ENCODE measurements at places on chromosomes 5 and 9. TPM values are rescaled to one million over a fixed set of nuclear protein-coding genes. Genes with fewer than 3 reads are reported as not detected.
A peak's percentile ranks its signal among the peaks of the same experiment; 100 is the strongest.

The WASHC1 gene
- 7.7 TPM for total RNA-seq

The WNT8A gene
- not detected for total RNA-seq

The CMYA5 gene
- 0.60 TPM for total RNA-seq

The NCBP1 gene
- total RNA-seq: 32.7 TPM

- no peak for DNase-seq
Measured at GRCh38 chr5:147966326-147966725, 60.0 kb upstream of the C5orf46 start.

DNA sequence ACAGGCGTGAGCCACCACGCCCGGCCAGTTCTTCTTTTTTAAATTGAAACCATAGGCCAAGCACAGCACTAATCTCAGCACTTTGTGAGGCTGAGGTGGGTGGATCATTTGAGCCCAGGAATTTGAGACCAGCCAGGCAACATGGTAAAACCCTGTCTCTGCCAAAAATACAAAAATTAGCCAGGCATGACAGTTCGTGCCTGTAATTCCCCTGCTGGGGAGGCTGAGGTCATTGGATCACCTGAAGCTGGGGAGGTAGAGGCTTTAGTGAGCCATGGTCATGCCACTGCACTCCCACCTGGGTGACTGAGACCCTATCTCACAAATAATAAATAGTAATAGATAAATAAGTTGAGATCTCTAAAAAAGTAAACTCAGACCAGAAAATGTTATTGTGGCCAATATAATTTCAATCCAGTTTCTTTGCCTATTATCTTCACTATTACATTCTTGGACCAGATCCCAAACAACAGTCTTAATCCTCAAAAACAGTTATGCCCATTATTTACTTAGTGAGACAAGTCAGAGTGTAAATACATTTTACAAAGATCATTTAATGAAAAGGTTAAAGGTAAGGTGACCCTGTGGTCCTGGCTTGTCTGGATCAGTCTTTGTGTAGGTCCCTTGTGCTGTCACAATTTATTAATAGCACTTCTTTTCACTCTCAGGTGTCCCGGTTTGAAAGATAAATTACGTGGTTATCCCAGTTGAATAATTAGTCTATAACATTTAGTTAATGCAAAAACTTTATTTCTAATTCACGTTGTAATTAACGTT, 53.6 kb downstream of the RAB24 start:
- DNase-seq: no peak

DNA sequence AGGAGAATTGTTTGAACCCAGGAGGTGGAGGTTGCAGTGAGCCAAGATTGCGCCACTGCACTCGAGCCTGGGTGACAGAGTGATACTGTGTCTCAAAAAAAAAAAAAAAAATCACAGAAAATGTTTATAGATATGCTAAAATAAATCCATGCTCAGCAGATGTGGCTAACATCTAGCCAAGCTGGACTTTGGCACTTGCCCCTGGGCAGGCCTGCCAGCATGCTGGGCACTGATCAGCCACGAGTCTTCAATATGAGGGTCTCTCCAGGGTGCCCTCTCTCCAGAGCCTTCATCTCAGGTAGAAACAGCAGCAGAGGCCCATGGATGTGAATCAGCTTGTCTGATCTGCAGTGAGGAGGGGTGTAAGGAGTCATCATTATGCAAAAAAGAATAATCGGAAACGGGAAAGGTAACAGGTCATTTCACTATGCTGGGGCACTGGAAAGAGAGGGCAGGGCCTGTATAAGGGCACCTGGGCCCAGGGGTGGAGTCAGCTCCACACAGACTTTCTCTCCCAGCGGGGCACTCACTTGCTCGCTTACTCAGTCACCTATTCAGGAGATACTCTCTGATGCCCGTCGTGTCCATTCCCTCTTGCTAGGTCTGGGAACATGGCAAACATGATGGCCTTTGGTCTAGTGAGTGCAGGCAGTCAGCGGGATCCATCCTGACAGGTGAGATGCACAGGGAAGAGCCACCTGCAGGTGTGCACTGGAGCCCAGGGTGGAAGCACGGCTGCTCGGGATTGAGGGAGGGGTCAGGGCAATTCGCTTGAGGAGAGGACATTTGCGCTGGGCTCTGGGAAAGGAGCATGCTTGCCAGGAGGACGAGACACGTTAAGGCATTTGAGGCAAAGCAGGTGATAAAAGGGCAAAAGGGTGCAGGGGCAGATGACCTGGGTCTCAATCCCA, 17.1 kb downstream of the RNF44 start:
- no peak for DNase-seq

DNA sequence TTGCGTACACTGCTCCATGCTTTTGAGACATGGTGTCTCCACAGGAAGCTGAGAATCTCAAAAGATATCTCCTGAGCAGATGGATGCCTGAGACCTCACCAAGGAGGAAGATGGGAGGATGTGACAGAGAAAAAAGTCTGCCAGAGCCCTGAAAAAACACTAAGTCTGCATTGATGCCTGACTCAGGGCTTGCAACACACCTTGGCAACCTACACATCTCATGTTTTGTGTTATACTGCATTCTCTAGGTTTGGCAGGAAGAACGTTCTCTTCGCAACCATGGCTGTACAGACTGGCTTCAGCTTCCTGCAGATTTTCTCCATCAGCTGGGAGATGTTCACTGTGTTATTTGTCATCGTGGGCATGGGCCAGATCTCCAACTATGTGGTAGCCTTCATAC, 19.2 kb downstream of the SLC22A4 start:
- DNase-seq: no peak

- peak; percentile 92 for DNase-seq
Measured at GRCh38 chr5:56908942-56909293, 478 bp upstream of the SETD9 start.

- no peak for DNase-seq
Measured at GRCh38 chr5:143488381-143488780, 84.9 kb upstream of the NR3C1 start.

The RETREG1 gene
- total RNA-seq: 3.3 TPM

The IDNK gene
- total RNA-seq: 2.3 TPM

The KIF12 gene
- total RNA-seq: 0.39 TPM

- no peak for DNase-seq
Measured at GRCh38 chr9:136244122-136244968, 1.3 kb downstream of the QSOX2 start.

The CCDC171 gene
- total RNA-seq: 3.2 TPM

DNA sequence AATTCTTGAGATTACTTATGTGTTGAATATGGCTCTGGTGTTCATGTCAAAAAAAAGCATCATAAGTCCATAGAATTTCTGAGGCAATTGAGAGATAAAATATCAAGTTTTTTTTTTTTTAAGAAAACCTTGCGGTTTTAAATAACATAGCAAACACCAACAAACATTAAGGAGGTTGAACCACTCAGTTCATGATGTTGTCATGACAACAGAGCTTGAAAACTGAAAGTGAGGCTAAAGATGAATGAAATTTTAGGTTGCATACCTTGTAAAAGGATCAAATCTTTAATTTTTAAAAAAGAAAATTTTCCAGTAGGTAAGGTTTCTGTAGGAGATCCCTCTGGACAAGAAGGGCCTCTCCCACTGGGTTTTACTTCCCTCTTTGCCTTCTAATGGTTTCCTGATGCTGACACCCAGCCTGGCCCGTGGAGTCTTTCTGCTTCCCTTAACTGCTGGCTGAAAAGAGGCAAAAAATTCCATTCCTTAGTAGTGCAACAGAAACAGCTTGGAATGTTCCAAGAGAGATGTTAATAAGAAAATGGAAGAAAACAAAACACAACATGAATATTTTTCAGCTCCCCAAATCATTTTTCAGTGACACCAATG, 60.0 kb upstream of the FER start:
- no peak for DNase-seq

- DNase-seq: no peak
Measured at GRCh38 chr5:39158127-39158593, 61.2 kb downstream of the FYB1 start.

GRCh38 chr9:125343518-125344275, 82.1 kb downstream of the GAPVD1 start:
- no peak for DNase-seq

DNA sequence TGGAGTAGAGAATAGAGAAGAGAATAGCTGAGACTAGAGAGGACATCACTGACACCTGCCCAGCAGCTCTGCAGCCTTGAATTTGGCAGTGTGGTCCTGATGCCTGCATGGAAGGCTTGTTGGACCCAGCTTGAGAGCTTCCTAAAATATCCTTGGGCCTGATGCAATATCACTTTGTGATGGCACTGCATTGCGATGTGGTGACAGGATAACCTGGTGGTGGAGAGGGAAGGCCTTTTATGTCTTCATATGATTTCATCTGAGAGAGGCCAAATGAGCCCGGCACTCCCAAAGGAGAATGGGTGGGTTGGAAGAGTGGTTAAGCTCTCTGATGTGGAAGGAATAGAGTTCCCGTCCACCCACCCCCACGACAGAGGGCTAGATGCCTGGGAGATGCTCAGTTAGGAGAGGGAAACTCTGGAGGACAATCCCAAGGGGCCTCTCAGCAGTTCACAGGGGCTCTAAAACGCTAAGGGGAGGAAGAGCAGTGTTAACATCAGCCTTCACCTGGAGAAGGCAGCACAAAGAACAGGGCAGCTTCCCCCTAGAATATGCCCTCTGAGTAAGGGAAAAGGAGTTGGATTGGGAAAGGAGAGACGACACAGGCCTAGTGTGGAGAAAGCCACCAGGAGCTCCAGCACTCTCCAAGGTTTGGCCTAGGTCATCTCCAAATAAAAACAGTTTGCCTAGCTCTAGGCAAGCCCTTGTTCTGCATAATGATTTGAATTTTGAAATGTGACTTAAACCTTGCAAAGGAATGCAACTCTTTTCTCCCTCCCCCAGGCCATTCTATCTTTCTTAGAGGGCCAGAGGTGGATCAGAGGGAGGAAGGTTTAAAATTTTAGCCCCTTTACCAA, 99.8 kb upstream of the SSBP2 start:
- DNase-seq: no peak

DNA sequence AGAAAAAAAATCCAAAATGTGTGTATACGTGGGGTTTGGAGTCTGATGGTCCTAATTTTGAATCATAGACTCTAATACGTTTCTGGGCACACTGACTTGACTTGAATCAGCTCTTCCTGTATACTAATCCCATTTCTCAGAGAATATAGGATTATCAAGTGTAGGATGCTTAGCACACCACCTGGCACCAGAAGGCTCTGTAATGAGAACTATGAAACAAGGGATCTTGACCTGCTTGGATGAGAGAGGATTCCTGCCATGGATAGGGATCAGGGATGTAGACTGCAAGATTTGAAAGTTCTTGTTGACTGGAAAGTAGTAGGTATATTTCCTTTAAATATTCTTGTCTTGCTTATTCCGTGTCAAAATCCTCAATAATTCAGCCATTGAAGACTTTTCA, 7.8 kb downstream of the HSPA4 start:
- no peak for DNase-seq

DNA sequence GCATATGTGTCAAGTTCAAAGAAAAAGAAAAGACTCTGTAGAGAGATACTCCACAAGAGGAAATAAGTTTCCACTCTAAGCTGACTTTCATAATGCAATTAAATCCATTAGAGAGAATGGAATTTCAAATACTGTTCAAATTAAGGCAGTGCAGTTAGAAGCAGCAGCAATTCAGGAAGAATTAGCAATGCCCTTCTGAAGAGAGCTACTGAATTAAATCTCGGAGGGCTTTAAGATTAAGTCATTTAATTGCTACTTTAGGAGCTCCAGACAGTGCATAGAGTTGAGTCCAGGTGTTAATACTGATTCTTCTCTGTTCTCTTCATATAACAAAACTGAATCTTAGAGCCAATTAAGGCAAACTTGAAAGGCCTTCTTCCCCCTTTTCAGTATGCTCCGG, 8.5 kb downstream of the CDH12 start:
- no peak for DNase-seq

The FAM221B gene
- total RNA-seq: not detected

GRCh38 chr5:148791334-148791667, 35.1 kb upstream of the ADRB2 start:
- no peak for DNase-seq

GRCh38 chr9:25442526-25442925, 235.7 kb downstream of the TUSC1 start:
- no peak for DNase-seq

DNA sequence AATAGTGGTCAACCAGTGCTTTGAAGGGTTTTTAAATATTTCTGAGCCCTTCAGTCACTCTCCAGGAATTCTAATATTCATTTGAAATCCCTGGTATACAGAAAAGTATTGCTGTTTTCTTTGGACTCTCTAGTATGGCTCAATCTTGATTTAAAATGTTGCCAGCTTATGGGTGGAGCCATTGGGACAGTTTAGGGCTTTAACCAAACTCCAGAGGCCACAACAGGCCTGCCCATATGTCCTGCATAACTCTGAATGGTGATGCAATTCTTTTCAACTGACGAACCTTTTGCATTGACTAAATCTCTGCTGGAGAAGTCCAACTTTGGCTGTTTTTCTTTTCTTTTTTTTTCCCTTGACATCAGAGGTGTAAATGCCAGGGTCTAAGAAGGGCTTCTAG, 10.3 kb upstream of the ANKHD1 start:
- no peak for DNase-seq

DNA sequence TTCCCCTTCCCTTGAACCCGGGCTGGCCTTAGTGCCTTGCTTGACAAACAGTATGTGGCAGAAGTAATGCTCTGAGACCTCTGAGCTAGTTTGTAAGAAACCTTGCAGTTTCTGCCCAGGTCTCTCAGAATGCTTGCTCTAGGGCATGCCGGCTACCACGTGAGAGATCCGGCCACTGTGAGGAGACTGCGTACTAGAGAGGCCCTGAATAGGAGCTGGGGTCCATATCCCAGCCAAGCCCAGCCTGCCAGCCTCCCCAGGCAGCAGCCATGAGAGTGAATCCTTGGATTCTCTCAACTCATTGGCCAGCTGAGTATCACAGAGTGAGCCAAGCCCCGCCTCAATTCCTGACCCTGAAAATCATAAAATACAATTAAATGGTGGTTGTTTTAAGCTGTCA, 16.0 kb upstream of the COL15A1 start:
- DNase-seq: no peak

DNA sequence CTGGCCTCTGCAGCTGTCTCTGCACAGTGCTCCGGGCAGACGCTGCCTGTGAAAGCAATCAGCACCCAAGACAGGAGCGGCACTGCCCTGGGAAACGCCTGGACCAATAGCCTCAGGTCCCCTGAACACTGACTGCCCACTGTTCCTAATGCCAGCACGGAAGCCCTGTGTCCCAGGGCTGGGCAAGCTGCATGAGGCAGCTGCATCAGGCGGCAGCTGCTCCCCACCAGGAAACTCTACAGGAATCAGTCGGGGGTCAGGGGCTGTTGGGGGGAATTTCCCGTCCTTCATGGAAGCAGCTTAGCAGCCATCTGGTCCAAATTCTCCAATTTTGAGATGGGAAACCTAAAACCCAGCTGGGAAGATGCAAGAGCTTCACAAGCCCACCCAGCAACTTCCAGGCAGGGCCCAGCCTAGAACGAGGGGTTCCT, 118.6 kb downstream of the VAV2 start:
- no peak for DNase-seq

GRCh38 chr9:83505282-83505681, 32.9 kb downstream of the FRMD3 start:
- DNase-seq: no peak

GRCh38 chr9:107665057-107665456, 175.5 kb upstream of the KLF4 start:
- no peak for DNase-seq

DNA sequence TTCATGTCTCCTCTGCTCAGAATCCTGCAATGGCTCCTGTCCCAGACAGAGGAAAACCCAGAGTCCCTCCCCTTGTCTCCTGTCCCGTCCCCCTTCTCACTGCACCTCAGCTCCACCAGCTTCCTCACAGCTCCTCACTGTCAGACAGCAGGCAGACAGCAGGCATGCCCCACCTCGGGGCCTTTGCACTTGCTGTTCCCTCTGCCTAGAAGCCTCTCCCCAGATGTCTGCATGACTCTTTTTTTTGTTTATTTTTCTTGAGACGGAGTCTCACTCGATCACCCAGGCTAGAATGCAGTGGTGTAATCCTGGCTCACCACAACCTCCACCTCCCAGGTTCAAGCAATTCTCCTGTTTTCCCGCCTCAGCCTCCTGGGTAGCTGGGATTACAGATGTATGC, 8.8 kb upstream of the SLC6A7 start:
- DNase-seq: no peak
